ENCODE measurements at places on chromosomes 2 and 18.

GRCh38 chr18:76977108-76977621 is 154.8 kb downstream of the ZNF236 start:
- no peak for DNase-seq

- DNase-seq: peak; percentile 58
Measured at GRCh38 chr2:152846697-152847470, 128.5 kb downstream of the ARL6IP6 start.

GRCh38 chr18:2854875-2855274 is 8.1 kb downstream of the EMILIN2 start:
- no peak for DNase-seq

GRCh38 chr18:23578067-23578701 is 8.1 kb downstream of the NPC1 start:
- DNase-seq: no peak

GRCh38 chr2:455015-455705 is 167.3 kb upstream of the ALKAL2 start:
- DNase-seq: no peak

- no peak for DNase-seq
Measured at GRCh38 chr2:135942936-135943688, 42.3 kb downstream of the DARS1 start.

GRCh38 chr2:174683392-174683759 is 80.9 kb downstream of the CHRNA1 start:
- DNase-seq: no peak

DNA sequence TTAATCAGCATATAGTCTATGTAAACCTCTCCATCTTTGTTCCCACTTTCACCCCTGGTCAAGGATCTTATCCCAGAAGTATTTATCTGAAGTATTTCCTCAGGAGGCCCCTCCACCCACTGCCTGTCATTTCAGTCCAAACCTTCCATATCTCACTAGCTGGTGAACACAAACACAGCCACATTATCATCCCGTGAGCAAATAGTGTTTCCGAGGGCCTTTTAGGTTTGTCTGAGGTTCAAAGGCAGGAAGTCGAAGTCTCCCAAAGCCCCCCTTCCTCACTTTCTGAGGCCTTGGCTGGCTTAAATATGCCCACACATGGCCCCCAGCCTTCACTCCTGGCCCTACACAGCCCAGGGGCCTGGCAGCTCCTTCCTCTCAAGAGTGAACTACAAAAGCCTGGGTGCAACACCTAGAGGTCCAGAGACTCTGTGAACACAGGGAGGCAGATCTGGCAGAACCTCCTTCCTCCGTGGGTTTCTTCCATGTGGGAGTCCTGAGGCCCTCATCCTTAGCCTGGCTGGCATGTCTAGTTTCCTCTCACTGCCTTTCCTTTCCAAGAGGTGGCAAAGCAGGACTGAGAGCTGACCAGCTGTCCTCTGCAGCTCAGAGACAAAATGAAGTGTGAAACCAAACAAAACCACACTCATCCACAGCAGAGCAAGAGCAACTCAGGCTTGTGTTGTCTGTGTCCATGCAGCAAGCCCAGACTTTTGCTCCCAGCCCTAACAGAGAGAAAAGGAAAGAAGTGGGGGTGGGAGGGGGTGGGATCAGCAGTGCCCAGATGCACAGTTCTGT is 264.2 kb downstream of the SS18 start:
- no peak for DNase-seq

DNA sequence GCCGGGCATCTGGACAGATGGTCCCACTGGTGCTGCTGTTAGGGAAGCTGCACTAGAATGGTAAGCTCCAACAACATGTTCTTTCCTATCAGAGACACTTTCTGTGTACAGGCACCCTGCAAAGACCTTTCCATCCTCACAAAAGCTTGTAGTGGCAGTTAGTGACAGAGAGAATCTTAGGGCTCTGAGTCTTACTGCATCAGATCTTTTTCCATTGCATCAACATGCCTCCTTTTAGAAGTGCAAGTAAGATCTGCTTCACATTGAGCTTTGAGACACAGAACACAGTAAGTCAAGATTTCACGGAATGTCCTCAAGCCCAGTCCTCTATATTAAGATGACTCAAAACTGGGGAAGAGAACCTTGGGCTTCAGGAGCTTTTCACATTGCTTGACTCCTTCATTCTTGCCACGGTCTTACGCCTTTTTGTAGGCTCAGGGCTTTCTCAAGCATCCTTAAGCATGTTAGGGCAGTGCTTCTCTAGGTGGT is 52.6 kb downstream of the ARL4C start:
- DNase-seq: no peak
